ENCODE measurements at places on chromosomes 6 and 20.

GRCh38 chr6:162651505-162651904 lies 76.1 kb downstream of the PRKN start:
- no peak for DNase-seq

- DNase-seq = no peak
Observed at GRCh38 chr6:5083813-5084359, 1.3 kb upstream of the PPP1R3G start.

- DNase-seq = no peak
Observed at GRCh38 chr6:43335469-43335868, 26.8 kb upstream of the CRIP3 start.

GRCh38 chr6:57313711-57314471 lies 3.5 kb upstream of the PRIM2 start:
- no peak for DNase-seq

GRCh38 chr6:41654698-41655151 lies 16.5 kb downstream of the MDFI start:
- no peak for DNase-seq

GRCh38 chr20:7629880-7630279 lies 310.4 kb downstream of the HAO1 start:
- DNase-seq = no peak

DNA sequence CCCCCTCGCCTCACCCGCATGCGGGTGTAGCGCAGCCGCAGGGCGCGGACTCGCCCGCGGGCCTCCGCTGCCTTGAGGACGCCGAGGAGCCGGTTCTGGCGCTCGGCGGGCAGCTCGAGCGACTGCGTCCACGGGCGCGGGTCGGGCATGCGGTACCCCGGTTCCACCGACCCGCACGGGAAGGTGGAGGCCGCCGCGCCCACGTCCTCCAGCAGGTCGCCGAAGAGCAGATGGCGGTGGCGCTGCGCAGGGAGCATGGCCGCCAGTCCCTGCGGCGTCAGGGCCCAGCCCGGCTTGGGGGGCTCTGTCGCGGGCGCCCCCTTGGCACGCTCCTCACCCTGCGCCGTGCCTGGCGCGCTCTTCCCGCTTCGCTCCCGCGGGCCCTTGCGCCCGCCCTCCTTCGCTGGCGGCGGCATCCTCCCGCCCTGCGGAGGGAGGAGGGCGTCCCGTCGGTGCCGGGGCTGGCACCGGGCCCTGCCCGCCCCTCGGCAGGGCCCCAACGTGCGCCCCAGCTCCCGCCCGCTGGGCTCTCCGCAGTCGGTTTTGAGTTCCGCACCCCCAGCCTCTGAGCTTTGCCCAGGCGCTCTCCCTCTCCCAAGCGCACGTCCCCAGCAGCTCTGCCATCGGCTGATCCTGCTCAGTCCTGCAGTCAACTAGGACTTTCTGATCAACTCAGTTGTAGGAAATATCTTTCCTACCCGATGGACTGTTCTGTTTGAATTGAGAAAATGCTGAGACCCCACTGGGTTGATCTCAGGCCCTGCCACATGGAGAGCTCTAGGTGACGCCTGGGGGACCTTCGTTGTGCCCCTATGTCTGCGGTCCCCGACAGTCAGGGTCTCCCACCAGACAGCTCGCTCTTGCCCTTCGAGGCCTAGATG lies at the start of gene LKAAEAR1:
Gene LKAAEAR1, minus strand, starts transcription at position 595 of the 881 bp plus-strand sequence. Its CDS starts 179 bp downstream, at position 416.
- DNase-seq = no peak

GRCh38 chr6:92706976-92707375 lies 712.4 kb downstream of the EPHA7 start:
- no peak for DNase-seq

- no peak for DNase-seq
Observed at GRCh38 chr20:31704225-31705119, 18.2 kb downstream of the BCL2L1 start.

DNA sequence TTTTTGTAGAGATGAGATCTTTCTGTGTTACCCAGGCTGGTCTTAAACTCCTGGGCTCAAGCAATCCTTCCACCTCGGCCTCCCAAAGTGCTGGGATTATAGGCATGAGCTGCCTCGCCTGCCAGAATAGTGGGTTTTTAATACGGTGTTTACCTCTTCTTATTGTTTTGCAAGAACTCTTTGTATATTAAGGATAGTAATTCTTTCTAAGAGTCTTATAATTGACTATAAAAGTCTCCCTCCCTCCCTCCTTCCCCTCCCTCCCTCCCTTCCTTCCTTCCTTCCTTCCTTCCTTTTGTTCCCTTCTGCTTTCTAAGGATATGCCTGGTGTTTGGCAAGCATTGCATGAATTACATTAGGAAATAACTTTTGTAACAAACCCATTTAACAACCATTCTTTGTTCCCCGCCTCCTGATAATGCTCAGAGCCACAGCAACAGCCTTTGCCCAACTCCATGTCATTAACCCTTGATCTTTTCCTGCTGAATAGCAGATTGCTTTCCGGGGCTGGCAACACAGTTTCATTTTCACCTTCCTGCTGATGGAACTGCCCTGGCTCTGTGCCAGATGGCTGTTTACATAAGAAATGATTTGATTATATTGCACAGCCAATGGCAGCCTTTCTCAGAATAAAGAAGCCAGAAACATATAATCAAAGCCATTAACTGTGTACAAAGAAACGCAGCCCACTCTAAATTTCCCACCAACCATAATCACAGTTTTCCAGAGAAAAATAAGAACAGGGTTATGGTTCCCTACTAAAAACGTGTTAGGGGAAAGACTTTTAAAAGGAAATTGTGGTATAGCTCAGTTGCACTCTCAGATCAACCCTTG lies 143.7 kb upstream of the PTPN1 start:
- DNase-seq = no peak

GRCh38 chr6:37502703-37503291 lies 3.1 kb upstream of the CCDC167 start:
- DNase-seq = no peak

GRCh38 chr6:20640181-20640580 lies 105.9 kb downstream of the CDKAL1 start:
- DNase-seq = no peak

DNA sequence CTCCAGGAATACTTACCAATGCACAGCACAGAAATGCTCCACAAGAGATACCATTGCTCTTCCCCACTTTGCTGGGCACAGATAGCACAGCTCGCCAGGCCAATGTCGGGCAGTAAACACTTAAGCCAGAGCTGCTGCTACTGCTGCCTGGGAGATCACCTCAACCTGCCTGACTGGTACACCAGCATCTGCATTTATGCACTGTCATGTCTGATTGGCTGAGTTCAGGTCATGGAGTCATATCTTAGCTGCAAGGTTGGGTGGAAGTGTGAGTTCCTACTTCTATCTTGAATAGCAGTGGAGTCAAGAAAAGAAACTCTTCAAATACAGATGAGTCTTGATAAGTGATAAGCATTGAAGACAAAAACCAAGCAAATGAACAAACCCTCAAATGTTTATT lies 10.9 kb upstream of the ADGRF4 start:
- DNase-seq = no peak

DNA sequence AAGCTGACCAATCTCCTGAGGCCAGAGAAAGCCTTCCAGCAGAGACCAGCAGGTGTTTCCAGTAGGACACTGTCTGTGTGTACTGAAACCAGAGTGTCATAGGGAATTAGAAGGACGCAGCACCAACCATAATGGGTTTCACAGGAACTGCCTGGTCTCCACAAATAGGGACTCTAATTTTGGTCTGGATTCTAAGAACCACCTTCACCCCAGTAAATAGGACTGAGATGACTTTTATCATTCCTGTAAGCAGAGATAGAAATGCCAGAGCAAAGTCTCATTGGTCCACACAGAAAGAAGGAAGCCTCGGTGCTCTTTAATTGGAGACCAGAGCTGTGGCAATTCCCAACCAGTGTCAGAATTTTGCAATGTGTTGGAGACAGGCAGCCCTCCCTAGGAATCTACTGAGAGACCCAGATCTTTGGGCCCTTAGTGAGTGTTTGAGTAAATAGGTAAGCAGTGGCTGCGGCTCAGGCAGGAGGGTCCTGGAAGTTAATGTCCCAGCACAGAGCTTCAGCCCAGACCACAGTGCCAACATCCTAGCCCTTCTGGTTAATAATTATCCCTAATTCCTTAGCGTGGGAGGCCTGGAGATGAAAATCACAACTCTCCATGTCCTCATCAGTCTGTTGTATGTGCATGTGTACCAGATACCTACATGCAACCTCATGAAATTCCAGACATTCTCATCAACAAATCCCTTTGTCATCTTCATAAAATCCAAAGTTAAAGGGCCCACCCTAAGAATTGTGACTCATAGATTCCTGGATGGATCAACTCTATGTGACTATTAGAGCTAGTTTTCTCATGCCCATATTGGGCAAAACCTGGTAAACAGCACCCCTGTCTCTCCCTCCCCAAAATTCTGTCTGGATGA lies 81.2 kb downstream of the UNC5CL start:
- no peak for DNase-seq

DNA sequence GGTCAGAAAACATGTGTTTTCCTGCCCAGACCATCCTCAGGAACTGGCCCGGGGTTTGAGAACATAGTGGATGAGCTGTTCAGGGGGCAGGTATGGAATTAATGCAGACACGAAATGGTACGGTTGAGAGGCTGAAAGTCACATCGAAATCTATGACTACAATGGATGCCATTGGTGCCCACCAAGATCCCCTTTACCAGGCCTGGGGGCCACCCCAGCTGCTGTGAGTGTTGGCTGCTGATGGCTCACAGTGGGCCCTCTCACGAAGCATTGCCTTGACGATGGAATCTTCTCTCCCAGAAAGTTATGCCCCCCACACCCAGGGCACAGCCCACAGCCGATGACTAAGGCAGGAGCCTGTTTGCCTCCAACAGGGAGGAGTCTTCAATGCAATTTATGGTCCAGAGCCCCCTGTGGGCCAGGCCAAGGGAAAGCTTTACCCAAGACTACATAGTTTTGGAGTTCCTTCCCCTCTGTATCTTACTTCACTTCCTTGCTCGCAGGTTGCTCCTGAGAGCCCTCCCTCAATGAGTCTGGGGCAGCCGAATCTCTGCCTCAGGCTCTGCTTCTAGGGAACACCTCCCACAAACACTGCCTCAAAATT lies 92.6 kb downstream of the BFSP1 start:
- no peak for DNase-seq

GRCh38 chr6:17367868-17368267 lies 25.5 kb upstream of the CAP2 start:
- DNase-seq = no peak

DNA sequence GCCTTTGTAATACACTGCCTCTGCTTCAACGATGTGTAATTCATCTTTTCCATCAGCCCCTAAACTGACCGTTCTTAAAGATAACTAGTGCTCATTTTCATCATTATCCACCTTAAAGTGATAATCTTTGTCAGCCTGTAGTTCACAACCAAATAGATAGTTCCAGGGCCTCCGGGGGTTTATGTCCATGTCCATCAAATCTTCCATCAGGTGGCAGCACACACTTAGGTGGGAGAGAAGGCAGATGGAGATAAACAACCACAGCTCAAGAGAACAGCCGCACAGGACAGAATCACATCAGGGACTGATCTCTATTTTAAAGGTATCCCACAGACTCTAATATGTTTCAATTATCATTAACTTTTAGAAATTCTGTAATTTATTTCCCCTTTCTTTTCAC lies 90.9 kb downstream of the LMBRD1 start:
- DNase-seq = no peak

DNA sequence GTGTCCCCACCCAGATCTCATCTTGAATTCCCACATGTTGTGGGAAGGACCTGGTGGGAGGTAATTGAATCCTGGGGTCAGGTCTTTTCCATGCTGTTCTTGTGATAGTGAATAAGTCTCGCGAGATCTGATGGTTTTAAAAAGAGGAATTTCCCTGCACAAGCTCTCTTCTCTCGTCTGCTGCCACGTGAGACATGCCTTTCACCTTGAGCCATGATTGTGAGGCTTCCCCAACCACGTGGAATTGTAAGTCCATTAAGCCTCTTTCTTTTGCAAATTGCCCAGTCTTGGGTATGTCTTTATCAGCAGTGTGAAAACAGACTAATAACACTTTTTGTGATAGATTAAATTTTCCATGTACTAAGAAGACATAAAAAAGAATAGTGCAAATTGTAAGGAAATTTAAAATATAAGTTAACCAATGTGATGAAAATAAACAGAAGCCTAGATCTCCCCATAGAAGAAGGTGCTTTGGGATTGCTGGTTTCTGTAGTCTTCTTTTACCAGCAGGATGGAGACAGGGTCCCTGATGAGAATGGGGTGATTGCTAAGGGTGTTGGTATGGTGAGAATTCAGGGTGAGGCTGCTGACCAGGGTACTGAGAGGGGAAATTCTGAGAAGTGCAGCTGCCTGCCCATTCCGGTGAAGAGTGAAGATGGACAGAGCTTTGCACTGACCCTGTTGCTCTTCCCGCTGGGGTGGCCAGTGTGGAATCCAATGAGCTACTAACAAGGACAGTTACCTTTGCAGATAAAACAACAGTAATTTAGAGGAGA lies 50.7 kb downstream of the BMP2 start:
- no peak for DNase-seq

- no peak for DNase-seq
Observed at GRCh38 chr6:100818066-100818465, 63.1 kb downstream of the ASCC3 start.
